ENCODE measurements at places on chromosomes 5 and 9. TPM values are rescaled to one million over a fixed set of nuclear protein-coding genes. Genes with fewer than 3 reads are reported as not detected.

ROR2 gene
- 16.5 TPM for total RNA-seq

PCDHAC2 gene
- total RNA-seq = not detected

TRIM23 gene
- 9.8 TPM for total RNA-seq

NPR2 gene
- 17.7 TPM for total RNA-seq

TTC16 gene
- total RNA-seq = not detected

SHOC1 gene
- total RNA-seq = under 0.01 TPM

SPINK6 gene
- total RNA-seq = not detected

NR4A3 gene
- total RNA-seq = under 0.01 TPM

PRDM9 gene
- not detected for total RNA-seq

CATSPER3 gene
- total RNA-seq = 0.30 TPM

FOXI1 gene
- total RNA-seq = not detected

Data from bronchus fibroblast of lung (primary cell).